ENCODE measurements at places on chromosomes 1 and 21. TPM values are rescaled to one million over a fixed set of nuclear protein-coding genes. Genes with fewer than 3 reads are reported as not detected.

DNA sequence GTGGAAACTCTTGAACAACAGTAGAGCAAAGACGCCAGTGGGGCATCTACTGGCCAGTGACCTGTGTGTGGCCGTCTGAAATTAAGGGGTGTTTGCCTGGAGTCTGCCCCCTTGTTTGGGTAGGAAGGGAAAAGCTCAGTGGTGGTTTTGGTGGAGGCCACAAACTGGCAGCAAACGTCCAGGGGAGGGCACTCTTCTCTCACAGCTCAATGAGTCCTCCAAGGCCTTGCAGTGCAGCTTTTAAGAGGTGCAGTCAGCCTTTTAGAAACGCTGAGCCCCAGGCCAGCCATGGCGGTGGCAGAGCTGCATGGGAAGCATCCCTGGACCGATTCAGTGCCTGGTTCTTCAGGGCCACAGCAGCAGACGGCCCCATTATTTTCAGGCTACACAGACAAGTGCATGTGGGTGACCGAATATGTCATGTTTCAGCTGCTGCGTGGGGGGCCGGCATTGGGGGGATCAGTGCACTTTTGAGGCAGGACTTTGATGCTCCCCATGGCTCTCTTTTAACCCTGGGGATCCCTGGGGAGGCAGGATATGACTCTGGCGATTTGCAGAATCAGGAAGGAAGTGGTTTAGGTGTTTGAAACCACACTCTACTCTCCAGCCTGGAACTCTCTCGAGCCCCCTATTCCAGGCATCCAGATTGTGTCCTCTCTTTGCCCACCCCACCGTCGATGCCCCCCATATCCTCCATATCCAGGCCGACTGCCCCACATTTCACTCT, 414.0 kb downstream of the PRDM2 start:
- peak; percentile 28 for DNase-seq

DNA sequence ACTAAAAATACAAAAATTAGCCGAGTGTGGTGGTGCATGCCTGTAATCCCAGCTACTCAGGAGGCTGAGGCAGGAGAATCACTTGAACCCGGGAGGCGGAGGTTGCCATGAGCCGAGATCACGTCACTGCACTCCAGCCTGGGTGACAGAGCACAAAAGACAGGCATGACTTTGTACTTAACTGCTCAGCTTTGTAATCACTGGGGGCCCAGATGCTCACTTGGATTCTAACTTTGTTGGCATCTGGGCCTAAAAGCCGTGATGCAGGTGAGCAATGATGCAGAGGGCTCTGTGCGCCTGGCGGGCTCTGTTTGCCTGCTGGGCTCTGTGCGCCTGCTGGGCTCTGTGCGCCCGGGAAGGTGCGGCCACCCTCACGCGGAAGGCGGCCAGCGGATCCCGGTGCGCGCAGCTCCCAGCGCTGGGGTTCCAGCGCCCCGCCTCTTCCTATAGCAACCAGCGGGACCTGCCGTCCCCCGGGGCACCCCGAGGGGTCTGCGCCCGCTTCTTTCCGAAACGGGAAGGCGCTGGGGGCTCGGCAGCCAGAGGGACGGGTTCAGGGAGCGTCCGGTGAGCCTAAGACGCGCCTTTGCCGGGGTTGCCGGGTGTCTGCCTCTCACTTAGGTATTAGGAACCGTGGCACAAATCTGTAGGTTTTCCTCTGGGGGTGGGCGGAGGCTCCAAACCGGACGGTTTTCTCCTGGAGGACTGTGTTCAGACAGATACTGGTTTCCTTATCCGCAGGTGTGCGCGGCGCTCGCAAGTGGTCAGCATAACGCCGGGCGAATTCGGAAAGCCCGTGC, 31.7 kb downstream of the PRMT2 start:
- DNase-seq: no peak

Gene OR2T12
- total RNA-seq: not detected

DNA sequence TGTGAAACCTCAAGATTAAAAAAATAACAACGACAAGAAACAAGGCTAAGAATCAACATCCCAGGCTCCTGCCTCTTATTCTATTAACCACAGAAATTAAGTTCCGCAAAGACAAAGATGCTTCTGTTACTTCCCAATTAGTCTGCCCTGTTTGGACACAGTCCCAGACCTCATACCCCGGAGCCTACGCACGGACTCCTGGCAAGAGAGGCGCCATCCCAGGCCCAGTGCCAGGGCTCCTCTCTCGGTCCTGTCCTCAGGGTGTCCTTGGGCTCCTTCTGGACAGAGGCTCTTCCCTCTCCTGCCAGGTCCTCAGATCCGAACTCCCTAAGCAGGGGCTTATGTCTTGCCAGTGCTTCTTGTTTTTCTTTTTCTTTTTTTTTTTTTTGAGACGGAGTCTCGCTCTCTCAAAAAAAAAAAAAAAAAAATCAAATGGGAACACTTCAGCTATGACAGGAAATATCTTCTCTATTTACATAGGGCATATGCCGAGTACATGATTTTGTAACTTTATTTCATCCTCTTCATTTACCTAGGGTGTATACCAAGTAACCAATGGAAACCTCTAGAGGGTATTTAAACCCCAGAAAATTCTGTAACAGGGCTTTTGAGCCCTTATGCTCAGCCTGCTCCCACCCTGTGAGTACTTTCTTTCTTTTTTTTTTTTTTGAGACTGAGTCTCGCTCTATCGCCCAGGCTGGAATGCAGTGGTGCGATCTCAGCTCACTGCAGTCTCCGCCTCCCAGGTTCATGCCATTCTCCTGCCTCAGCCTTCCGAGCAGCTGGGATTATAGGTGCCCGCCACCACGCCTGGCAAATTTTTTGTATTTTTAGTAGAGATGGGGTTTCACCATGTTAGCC, 11.7 kb upstream of the ENO1 start:
- DNase-seq: peak; percentile 87

GRCh38 chr1:183887826-183888819, 83.2 kb downstream of the RGL1 start:
- no peak for DNase-seq

Gene SRP9
- total RNA-seq: 360 TPM

DNA sequence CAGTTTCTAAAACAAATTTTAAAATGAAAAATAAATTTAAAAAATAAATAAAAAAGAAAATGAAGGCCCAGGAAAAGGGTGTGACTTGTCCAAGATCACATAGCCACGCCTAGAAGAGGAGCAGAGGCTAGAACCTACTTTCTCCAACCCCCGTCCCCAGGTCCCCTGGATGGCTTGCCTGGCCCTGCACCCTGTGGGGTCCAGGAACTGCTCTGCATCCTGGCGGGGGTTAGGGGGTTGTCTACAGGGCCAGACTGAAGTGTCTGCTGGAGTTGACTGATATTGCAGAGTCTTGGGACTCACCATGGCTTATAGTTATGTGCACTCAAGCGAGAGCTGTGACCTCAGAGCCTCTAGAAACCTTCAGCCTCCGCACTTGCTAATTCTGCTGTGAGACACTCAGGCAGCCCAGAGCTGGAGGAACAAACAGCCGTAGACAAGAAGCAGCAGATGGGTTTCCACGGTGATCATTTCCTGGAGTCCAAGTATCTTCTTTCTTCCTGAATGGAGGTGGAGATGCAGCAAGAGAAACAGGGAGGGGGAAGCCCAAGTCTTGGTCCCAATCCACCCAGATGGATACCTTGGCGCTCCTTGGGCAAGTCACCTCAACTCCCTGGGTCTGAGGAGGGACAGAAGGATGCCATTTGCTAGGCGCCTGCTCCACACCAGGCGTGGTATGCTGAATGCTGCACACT, 5.2 kb upstream of the EXTL1 start:
- DNase-seq: no peak

GRCh38 chr1:20381045-20381641, 90.5 kb downstream of the VWA5B1 start:
- DNase-seq: no peak
